ENCODE measurements at places on chromosomes 12 and 14.

GRCh38 chr14:95527387-95528002 is 7.4 kb upstream of the GLRX5 start:
- no peak for DNase-seq

DNA sequence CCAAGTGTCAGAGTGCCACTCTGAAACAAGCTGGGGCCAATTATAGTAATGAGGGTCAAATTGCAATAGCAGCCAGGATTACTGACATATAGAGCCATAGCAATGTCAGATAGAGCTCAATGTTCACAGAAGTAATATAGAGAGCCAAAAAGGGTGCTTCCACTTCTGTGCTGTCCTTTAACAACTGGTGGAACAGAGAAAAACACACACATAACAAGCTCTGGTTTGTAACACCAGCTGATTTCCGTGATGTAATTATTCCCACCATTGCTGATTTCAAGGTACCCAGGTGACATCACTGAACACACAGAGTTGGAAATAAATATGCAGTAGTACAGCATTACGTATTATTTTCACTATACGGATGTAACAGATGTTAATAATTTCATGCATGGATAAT is 3.0 kb upstream of the CLEC2B start:
- DNase-seq, result no peak

- no peak for DNase-seq
Observed at GRCh38 chr12:102051431-102051965, 10.3 kb downstream of the WASHC3 start.

DNA sequence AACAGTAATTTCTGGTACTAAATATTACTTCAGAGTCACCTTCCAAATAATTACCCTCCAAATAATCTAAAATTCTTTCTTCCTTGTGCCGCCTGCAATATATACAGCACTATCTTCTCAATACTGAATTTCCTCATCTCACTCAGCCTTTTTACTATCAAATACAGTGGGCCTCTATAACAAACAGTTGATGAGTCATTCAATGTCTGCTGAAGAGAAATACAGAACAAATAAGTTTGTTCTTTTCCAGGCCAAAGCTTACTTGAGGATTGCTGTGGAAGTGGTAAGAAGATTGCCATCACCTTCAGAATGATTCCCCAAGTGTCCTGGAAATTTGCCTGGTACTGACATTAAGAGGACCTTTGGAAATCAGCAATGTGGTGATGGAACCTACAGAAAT is 218.2 kb upstream of the ARHGAP5 start:
- no peak for DNase-seq

DNA sequence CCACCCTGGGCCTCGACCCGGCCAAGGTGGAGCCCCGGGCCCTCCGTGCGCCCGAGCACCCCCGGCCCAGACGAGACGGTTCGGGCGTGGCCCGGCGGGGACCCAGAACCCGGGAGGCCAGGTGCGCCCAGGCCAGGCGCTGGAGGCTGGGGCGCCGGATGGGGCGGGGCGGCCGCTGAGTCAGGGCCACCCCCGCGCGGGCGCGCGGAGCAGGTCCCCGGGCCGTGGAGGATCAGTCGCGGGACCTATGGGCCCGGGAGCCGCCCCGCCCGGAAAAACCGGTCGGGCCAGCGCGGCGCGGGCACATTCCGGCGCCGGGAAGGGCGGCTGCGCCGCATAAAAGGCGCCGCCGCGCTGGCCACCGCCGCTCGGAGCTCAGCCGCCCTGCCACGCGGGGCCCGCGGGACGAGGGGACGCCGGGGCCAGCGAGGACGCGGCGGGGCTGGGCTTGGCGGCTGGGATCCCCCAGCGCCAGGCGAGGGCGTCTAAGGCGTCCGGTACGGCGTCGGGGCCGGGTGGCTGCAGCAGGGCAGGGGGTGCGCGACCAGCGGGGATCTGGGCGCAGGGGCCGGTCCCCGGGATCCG is 21.5 kb upstream of the KIF26A start:
- no peak for DNase-seq
